ENCODE measurements at places on chromosomes 1 and 21. TPM values are rescaled to one million over a fixed set of nuclear protein-coding genes. Genes with fewer than 3 reads are reported as not detected.

The HUNK gene
- 0.23 TPM for total RNA-seq

The LRRC39 gene
- total RNA-seq, result 2.9 TPM

The SDHC gene
- total RNA-seq, result 127 TPM

The LAX1 gene
- total RNA-seq, result 28.0 TPM

The APCS gene
- total RNA-seq, result not detected

DNA sequence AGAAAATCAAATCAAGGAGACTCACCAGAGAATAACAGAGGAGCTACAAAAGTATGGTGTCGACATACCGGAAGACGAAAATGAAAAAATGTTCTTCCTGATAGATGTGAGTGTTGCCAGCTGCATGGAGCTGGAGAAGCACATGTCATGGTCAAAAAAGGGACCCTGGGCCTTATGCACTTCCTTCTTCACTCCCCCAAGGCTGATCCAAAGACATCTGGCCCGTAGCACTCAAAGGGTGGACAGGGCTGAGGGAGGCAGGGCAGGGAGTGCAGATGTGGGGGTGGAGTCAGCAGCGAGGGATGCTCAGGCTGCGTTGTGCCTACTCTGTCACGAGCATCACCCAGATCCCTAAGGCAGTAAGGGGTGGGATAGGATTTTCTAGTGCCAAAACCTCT is 19.4 kb downstream of the MX1 start:
- DNase-seq, result no peak

DNA sequence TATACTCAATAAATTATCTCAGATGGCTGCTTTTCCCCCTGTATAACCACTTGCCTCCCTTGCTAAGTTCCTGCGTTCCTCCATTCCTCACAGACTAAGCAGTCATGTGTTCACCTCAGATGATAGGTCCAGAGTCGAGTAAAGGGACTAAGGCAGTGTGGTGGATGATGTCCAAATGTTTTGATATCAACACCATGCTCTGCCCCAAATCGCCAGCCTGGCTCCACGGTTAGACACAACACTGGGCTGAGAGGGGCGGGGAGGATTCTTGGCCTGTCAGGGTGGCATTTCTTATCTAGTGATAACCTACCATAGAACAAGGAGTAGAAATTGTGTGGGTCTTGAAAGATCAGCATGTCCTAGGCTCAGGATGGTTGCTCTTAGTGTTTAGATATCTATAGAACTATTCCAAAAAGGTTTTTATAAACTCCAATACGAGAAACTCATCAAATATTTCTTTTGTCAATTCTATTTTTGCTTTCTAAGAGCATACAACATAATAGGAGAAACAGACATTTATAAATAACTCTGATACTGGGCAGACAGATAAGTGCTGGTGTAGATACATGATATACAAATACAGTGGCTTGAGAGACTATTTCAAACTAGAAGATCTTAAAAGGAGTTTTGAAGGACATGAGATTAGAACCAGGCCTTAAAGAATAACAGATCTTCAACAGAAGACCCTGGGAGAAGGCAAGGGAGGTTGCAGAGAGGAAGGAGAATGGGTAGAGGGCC is 21.5 kb downstream of the GJA5 start:
- no peak for DNase-seq

DNA sequence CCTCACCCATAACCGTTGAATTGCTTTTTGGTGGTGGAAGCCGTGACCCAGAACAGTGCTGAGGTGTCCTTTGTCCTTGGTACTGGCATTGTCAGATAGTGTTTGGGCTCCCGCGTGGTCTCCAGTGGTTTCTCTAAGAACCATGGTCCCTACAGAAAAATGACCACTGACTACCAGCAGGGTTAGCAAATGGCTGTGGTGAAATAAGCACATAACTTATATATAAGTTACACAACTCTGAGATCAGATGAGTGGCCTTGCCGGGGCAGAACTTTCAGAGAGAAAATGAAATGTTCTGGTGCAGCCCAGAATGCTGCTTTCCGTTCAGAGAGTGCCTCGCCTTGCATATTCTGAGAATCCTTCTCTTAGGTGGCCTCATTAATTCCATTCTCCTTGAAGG is 5.0 kb downstream of the SLC37A1 start:
- no peak for DNase-seq

DNA sequence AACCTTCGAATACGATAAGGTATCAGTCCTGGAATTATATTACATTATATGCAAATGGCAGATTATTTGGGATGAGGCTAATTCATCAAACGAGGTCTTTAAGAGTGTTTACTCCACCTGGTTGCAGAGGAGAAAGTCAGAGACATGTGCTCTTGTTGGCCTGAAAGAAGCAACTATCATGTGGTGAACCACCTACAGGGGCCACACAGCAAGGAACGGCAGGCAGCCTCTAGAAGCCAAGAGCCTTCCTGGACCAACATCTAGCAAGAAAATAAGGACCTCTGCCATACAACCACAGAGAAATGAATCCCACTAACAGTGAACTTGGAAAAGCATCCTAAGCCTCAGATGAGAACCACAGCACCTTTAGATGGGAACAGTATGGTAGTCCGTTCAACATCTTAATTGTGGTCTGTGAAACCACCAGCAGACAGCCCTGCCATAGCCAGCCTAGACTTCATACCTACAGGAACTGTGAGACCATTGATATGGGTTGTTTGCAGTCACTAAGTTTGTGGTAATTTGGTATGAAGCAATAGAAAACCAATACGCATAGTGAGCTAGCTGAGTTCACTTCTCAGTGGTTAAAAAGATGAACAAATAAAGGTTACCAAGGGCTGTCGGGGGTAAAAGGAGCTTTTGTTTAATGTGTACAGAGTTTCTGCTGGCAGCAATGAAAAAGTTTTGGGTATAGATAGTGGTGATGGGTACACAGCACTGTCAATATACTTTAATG is 345.7 kb upstream of the RUNX1 start:
- no peak for DNase-seq

- DNase-seq, result no peak
Observed at GRCh38 chr1:101161619-101162018, 75.2 kb upstream of the S1PR1 start.

DNA sequence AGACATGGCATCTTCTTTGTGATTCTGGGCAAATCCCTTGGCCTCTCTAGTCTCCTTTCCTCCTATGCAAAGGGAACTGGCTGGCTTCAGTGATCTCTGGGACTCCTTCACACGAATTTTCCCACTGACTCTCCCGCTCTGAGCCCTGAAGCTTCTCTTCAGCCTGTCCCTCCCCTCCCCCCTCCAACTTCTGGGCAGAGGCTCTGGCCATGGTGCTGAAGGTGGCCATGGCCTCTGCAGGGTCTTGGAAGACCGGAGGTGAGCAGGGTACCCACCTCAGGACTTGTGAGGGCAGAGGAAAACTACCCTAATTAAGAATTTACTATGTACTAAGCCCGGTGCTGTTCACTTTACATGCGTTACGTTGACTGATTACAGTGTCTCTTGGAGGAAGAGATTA is 29.4 kb upstream of the POU3F1 start:
- no peak for DNase-seq

DNA sequence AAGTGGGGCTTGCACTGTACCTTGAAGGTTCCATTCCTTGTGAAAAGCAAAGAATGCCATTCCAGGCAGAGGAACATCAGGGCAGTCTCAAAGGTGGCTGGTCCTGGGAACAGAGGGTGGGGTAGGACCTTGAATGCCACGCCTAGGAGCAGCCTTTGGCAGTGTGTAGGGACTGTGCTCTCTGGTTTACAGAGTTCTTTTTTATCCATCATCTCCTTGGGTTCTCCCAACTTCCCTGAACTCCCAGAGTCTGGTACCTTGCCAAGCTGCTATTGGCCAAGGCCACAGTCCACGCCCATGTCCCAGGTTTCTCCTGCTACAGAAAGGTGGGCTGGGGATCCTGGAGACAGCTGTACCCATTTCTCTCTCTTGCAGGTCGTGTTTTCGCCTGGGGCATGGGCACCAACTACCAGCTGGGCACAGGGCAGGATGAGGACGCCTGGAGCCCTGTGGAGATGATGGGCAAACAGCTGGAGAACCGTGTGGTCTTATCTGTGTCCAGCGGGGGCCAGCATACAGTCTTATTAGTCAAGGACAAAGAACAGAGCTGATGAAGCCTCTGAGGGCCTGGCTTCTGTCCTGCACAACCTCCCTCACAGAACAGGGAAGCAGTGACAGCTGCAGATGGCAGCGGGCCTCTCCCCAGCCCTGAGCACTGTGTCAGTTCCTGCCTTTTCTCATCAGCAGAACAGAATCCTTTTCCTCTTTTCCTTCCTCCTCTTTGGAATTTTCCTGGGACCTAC is 15.3 kb upstream of the TRNAU1AP start:
- DNase-seq, result no peak

GRCh38 chr21:32979598-32980268 is 46.0 kb upstream of the OLIG2 start:
- no peak for DNase-seq

GRCh38 chr1:3307359-3307758 is 147.1 kb upstream of the ARHGEF16 start:
- DNase-seq, result no peak

GRCh38 chr1:8598060-8598724 is 219.2 kb downstream of the RERE start:
- no peak for DNase-seq

DNA sequence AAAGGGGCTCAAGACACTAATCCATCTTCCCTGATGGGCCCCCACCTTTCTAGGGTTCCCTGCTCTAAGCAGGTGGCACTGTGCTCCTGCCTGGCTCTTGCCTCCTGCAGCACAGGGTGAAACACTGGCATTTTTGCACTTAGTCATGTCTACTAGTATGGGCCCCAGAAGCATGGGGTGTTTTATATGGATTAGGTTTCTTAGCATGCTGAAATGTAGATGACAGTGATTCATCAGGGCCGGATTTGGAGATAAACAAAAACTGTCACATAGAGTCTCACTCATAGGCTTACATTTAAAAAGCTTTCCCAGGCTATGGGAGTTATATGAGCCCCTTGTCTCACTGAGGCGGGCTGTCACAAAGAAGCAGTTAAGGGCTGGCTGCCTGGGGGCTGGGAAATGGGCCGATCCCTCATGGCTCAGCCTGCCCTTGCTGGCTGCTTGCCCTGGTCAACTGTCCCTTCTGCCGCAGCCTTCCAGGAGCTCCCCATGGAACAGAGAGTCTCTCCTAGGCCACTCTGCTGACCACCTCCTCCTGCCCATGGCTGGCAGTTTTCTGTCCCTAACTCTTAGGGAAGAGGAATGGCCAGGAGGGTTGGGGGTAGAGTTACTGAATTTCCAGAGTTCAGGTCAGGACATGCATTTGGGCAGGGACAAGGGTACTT is 6.5 kb downstream of the GALNT2 start:
- no peak for DNase-seq

- DNase-seq, result peak; percentile 54
Observed at GRCh38 chr1:155173478-155174323, at the start of gene TRIM46. TSS of gene TRIM46 (plus strand) at chr1:155173849. CDS start at chr1:155173967, 118 bp downstream.

- DNase-seq, result no peak
Observed at GRCh38 chr1:229378586-229379367, 35.9 kb upstream of the CCSAP start.
